Epithelial cell of alveolus of lung (primary cell): ENCODE measurements at places on chromosomes 3 and 15. TPM values are rescaled to one million over a fixed set of nuclear protein-coding genes. Genes with fewer than 3 reads are reported as not detected.

Gene CACNA2D3
- 3.0 TPM in 1 of 2 replicates, not detected in the other for total RNA-seq

Gene PLCB2
- 0.52 TPM in 1 of 2 replicates, not detected in the other for total RNA-seq

Gene EFCAB12
- 4.8 TPM in 1 of 2 replicates, not detected in the other for total RNA-seq

Gene TM4SF4
- not detected in 2 replicates for total RNA-seq

Gene CCDC54
- not detected in 2 replicates for total RNA-seq
